ENCODE measurements at places on chromosomes 16 and 17.

DNA sequence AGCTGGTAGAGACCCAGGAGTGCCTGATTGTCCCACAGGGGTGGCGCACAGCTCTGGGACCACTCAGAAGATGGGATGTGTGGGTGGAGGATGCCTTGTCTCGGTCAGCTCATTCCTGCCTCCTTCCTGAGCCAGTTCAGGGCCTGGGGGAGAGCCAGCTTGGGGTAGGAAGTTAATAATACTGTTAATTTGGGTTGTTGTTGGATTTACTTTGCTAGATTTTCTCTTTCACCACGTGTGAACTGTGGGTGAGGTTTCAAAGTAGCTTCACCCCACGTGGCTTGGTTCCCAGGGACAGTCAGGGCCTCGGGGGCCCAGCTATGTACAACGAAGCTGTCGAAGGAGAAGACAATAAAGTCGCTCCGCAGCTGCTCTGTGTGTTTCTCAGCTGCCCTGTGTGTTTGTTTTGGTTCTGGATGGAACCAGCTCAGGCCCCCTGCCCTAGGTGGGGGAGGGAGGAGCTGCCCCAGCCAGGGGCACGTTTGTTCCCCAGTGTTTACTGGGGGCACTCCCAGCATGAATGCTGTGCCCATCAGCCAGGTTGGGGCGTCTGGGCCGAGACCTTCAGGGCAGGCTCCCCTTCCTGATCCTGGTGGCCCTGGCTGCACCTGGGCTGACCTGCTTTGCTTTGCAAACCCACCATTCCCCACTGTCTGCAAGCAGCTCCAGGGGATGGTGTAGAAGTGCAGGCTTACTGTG is 2.3 kb downstream of the NUDT16L1 start:
- DNase-seq, result no peak

DNA sequence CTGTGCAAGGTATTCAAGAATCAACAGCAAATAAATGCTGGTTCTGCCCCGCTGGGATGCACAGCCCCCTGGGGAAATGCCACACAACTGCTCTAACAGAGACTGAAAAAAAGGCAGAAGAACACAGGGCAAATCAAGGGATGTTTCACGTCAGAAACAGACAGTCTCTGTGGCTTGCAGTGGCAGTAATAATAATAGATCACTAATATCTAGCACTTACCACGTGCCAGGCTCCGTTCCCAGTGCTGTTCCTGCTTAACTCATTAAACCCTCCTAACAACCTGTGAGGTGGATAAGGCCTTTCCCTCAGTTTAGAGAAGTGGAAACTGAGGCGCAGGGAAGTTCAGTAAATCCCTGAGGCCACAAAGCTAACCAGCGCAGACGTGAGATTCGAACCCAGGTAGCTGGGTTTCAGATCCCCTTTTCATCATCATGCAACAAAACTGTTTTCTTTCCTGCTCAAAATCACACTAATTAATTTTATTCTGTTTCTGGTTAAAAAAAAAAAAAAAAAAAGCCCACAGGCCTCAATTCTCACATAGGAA is 36.7 kb downstream of the ARHGAP17 start:
- no peak for DNase-seq

- DNase-seq, result no peak
Measured at GRCh38 chr17:13429201-13429600, 172.5 kb downstream of the HS3ST3A1 start.

- DNase-seq, result no peak
Measured at GRCh38 chr16:88073201-88073721, 122.0 kb downstream of the BANP start.

DNA sequence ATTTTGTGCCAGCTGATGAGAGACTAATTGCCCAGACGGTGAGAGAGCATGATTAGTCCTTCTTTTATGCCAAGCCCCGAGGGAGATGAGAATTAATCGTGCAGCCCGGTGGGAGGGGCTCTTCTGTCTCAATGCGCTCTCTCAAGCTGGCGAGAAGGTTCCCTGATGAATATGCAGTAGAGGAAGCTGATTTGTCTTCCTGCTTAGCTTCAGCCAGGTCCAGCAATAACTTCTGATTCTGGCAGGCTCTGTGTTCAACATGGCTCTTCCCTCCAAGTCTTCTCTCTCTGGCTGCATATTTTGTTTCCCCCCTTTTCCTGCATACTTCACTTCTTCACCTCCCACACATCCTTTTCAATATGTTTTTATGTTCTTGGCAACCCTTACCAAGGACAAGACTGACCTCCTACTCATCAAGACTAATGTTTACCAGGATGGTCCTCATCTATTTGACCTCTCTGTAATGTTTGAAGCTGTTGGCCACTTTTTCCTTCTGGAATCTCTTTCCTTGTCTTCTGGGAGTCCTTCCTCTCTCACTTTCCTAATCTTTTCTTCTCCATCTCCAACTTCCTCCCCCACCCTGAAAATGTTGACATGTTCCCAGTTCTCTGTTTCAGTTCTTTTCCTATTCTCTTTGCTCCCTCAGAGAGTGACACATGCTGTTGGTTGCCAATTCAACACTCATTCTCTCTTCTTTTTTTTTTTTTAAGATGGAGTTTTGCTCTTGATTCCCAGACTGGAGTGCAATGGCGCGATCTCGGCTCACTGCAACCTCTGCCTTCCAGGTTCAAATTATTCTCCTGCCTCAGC is 33.1 kb downstream of the ARL4D start:
- no peak for DNase-seq

DNA sequence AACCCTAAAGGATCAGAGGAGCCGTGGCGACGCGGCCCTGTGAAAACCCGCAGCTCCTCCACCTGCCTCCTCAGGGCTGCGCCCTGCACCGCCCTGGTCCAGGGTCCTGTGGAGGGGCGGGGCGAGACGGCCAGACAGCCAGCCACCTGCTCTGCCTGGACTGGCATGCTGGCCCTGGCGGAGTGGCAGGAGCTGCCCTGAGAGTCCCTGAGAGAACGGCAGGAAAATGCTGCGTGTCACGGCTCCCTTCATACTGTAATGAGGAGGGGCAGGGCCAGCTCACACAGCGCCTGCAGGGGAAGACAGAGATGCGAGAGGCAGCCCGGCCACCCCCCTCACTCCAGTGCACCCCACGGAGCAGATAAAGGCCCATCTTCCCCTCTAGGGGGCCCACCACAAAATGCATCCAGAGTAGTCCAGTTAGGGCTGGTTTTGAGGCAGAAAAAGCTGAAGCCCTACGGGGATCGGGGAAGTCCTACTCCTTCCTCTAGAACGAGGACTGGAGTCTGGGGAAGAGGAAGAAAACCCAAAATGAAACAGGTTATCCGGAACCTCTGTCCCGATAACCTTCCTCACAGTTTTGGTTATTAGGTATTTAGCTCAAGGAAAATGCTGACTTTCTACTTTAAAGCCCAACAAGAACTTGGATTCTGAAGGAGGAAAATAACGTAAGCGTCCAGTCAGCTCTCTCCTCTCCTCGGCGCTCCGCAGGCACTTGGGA is 97.6 kb upstream of the DNAH17 start:
- no peak for DNase-seq

DNA sequence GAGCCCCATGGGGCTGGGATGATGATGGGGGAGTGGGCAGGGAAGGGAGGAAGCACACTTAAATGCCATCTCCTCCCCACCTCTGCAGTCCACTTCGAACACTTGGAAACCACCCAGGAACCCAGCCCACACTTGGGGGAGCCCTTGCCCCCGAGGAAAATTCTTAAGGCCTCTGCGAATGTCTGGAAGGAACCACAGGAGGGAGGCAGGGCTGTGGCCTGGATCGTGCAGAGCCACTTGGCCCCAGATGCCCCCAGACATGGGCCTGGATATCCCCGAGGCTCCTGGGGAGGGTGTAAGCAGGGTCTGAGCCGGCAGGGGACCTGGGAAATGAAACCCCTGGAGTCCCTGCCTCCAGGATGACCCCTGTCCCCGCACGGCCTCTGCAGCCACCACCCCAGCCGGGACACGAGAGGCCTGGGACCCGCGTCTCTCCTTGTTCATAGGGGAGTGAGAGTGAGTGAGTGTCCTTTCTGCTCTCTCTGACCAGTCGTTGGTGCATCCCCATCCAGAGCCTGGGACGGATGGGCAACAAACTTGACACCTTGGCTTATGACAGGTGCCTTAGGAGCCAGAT is 11.8 kb upstream of the MTSS2 start:
- DNase-seq, result no peak

Data from erythroblast (primary cell).